ENCODE measurements at places on chromosomes 6 and 20.

DNA sequence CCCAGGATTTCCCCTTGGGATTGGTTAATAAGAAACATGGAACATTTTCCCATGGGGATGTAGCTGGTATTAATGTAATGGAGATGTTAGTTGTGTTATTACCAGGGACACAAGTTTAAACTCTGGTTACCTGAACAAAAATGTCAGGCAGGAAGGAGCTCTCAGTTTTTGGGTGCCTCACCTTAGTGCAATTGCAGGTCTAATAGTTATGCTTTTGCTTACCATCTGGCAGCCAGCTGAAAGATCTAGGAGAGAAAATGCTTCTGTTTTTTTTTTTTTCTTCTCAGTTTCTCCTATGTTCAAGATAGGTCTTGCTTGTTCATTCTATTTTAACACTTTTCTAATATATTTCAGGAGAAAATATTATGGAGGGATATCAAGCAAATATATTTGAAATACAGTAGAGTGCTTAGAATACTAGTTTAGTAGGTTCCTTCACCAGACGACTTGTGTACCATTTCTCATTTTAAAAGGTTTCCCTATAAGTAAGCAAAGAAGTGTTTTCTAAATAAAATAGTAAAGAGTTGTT, 4.2 kb upstream of the UBE2J1 start:
- DNase-seq = no peak

- DNase-seq = no peak
Observed at GRCh38 chr20:34385464-34385863, 22.4 kb downstream of the ITCH start.

DNA sequence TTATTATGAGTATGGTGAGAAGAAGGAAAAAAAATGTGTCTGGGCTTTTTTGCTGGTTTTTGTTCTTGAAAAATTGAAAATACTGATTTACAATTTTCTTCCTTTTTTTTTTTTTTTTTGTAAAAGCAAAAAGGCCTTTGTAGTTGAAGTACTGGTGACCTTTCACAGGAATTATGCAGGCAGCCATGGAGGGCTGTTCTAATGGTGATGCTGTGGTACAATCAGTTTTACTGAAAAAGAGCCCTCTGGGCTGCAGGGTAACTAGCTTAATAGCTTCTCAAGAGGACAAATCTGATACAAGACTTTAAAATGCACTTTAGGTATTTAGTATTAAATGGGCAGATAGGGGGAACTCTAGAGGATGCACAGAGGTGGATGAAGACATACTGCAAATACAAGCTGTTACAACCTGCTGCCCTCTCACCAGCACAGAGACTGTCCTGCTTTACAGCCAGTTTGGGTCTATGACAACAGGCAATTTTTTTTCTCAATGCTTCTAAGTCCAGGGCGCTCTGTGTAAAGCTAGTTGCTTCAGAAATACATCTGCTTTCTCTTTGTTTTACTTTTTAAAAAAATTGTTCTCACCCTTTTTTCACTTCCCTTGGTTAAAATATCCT, 61.6 kb upstream of the HS3ST5 start:
- DNase-seq = no peak

DNA sequence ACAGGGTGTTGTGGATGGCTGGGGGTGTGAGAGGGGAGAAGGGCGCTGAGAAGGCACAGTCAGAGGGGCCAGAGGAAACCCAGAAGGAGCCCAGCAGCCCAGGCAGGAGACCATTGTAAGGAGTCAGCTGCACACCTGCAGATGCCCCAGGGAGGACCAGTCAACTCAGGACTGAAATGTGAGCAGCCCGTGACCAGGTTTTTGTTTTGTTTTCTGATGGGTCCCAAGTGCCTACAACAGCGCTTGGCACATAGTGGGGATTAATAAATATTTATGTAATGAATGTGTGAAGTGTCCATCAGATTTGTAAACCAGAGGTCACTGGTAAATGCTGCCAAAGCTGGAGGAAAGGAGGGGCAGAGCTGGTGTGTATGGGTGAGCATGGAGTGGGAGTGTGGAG, 30.2 kb downstream of the TRAM2 start:
- no peak for DNase-seq

DNA sequence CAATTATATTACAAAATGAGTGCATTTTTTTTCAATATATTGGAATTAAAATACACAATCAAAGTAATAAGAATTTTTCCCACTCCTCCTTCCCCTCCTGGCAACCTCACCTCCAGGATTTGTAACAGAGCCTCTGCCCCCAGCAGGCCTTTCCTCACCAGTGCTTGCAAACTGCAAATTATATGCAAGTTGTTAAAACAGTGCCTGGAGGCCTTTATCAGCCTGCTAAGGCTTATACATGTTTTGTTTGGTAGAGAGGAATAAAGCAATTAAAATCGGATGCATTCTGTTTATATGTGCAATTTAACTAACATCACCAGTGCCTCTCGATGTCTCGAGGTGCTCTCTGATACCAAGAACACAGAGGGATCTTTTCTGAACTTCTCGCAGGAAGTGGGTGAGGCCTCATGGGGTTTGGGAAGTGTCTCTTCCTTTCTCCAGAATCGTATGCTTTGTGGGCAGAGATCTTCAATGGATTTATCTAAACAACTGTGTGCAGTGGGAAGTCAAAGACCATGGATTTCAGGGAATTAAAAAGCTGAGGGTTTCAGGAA, 186.8 kb downstream of the CDH26 start:
- no peak for DNase-seq

DNA sequence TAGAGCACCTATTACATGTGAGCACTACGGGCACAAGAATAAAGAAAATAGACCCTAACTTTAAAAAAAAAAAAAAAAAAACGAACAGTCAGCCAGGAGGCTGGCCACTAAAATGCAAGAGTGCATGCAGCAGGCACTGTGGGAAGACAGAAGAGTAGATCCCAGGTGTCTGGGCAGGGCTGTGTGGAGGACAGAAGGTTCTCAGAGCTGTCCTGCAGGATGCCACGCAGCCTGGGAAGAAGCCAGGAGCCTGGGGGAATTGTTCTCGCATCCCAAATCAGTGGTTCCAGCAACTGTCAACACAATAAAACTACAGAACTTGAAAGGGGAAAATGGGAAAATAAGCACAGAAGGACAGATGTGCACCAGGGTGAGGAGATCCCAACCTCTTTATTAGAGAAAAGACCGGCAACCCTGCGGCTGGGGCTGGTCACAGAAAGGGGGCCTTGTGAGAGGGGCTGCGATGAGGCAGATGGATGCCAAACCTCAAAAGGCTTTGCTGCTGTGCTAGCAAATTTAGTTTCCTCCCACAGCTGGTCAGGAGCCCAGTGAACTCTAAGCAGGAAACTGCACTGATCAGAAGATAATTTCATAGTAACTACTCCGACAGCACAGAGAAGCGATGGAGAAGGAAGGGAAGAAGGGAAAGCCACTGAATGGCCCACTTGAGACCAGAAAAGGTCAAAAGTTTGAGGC, 30.9 kb downstream of the MAP3K5 start:
- no peak for DNase-seq

DNA sequence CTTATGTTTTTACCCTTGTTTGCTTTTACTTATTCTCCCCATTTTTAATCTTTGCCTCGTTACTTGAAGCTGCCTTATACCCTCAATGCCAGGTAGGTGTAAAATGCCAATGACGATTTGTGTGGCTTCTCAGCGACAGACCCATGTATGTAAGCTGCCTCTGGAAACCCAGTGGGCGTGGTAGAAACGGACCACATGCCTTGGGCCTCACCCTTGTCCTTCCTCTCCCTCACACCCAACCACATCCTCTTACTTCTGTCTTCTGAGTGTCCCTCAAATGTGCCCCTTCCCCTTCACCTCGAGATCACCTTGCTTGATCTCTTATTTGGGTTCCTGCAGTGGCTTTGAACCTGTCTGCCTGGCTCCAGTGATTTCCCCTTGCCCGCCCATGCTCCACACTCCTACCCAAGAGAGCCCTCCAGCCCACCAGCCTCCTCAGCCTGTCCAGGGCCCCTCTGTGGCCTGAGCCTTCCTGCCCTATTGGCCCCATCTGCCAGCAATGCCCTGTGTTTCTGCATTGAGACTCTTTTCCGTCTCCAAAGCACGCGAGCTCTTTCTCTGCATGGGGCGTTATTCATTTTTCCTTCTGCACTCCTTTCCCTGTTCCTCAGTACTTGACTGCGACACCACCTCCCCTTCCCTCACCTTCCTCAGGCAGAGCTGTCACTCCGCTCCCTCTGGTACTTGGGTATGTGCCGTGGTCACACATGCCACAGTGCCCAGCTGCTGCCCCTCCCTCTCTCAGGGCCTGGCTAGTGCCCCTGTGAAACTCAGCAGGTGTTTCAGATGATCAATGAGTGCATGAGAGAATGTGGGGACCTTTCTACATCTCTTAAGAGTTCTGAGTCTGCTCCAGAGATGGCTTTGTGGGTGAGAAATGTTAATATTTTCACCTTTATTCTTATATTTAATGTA, 115.4 kb downstream of the SLX4IP start:
- DNase-seq = no peak

GRCh38 chr6:41780551-41781365, at the start of gene PRICKLE4:
PRICKLE4 (plus strand) TSS chr6:41780782; CDS start chr6:41783474, 2,692 bp downstream.
- no peak for DNase-seq
